Esophagus squamous epithelium (tissue), 5 donors: ENCODE measurements at places on chromosomes 7 and 10.

DNA sequence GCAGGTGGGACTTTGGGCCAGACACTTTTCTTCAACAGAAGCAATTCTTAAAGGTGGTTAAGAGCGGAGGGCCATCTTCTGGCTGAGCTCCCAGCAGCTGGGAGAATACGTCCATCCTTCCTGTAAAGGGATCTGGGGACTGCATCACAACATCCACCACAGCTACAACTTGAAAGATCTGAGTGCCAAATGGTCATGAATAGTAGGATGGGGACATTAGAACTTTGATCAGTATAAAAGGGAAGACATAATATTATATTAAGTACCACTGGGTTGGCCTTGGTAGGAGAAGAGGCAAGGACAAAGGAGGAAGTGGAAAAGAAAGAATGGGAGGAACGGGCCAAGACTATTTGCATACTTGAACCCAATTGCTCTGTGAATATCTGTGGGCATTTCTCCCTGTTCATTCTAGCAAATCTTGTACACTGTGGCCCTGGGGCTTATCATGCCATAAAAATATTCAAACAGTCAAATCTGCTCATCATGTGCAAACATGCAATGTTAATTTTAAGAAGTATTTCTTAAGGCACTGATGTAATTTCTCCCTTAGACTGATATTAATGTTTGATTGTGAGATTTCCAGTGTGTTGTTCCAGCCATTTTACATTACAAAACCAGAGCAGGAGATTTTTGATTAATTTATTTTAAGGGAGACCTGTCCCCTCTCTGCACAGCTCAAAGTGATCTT, 65.5 kb upstream of the CREB5 start:
- H3K27me3 ChIP-seq = no peaks in the 10 kb centered on the region
- no peak for DNase-seq
- peak overlapping the region; percentile 31 for H3K27ac ChIP-seq

- no peak for DNase-seq
- H3K4me3 ChIP-seq = no peak overlapping the region
- H3K27ac ChIP-seq = no peak overlapping the region
- H3K4me1 ChIP-seq = peaks cover 16% of the 10 kb centered on the region
- H3K36me3 ChIP-seq = no peaks in the 10 kb centered on the region
- no peaks in the 10 kb centered on the region for H3K27me3 ChIP-seq
Measured at GRCh38 chr7:159015454-159016410, 128.9 kb downstream of the VIPR2 start.

GRCh38 chr10:122524811-122525210, 35.7 kb upstream of the DMBT1 start:
- no peaks in the 10 kb centered on the region for H3K4me1 ChIP-seq
- no peak for DNase-seq
- H3K4me3 ChIP-seq = no peak overlapping the region
- no peak overlapping the region for H3K27ac ChIP-seq
- no peaks in the 10 kb centered on the region for H3K36me3 ChIP-seq

DNA sequence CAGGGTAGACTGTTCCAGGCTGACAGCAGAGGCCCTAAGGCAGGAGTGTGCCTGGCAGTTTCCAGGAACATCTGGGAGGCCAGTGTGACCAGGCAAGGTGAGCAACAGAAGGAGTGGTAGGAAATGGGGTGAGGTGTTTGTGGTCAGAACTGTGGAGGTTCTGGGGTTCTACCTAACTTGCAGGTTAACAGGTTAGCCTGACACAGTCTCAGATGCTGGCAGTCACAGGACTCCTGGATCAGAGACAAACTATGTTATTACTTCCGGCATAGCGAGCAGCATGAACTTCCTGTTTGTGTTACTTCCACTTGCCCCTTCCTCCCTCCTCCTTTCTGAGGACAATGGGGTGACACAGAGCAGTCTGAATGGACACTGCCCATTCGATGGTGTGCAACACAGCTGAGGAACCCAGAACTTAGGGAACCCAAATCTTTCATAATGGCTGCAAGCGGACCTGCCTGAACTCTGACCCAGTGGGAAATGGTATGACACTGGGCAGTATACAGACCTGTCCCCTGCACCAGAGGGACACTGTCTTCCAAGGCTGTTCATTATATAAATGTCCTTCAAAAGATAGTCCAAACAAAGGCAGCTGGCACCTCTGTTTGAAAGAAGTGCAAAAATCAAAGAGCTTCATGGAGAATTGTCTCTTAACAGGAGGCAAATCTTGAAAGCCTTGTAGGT, 3.9 kb upstream of the SAR1A start:
- peaks cover 7% of the 10 kb centered on the region for H3K4me1 ChIP-seq
- H3K27me3 ChIP-seq = no peaks in the 10 kb centered on the region
- no peak overlapping the region for H3K4me3 ChIP-seq
- H3K27ac ChIP-seq = peak overlapping the region; percentile 44
- DNase-seq = no peak
- no peaks in the 10 kb centered on the region for H3K36me3 ChIP-seq

GRCh38 chr10:26573674-26574073, 123.8 kb upstream of the PDSS1 start:
- H3K4me3 ChIP-seq = no peak overlapping the region
- no peak for DNase-seq
- no peaks in the 10 kb centered on the region for H3K36me3 ChIP-seq
- H3K27me3 ChIP-seq = no peaks in the 10 kb centered on the region
- no peak overlapping the region for H3K27ac ChIP-seq

GRCh38 chr10:45817912-45818311, 29.4 kb downstream of the AGAP4 start:
- H3K36me3 ChIP-seq = no peaks in the 10 kb centered on the region
- no peaks in the 10 kb centered on the region for H3K4me1 ChIP-seq
- no peak overlapping the region for H3K4me3 ChIP-seq
- H3K27me3 ChIP-seq = no peaks in the 10 kb centered on the region
- H3K27ac ChIP-seq = no peak overlapping the region
